NCI-H345 (cell line): ENCODE measurements at places on chromosomes 13 and 19.

- no peak for DNase-seq
Measured at GRCh38 chr13:94309997-94310855, 169.3 kb downstream of the DCT start.

DNA sequence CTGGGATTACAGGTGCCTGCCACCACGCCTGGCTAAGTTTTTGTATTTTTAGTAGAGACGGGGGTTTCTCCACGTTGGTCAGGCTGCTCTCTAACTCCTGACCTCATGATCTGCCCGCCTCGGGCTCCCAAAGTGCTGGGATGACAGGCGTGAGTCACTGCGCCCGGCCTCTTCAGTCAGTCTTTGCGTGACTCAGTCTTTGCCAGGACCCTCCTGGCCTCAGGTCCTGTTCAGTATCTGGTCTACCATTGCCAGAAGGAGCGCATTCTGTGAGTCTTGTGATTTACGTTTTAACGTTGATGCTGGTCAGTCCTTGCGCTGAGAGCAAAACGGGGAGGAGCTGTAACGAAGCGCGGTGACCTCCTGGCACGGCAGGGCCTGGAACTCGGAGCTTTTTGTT, 7.6 kb upstream of the HMG20B start:
- DNase-seq = no peak

- DNase-seq = no peak
Measured at GRCh38 chr13:114208134-114208533, 26.6 kb upstream of the CDC16 start.

DNA sequence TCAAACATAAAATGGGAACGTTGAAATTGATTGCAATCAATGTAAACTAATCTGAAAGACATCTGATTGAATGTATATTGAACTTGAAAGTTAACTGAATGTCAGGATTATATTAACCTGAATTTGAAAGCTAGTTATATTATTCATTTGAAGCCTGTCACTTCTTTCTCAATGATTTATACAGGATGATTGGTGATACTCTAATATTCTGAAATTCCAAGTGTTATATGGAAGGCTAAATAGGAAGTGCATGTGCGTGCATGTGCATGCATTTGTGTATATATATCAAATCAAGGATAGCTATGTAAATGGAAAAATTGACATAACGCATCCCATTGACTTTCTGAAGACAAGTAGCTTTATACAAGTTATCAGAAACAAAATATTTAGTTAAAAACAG, 143.3 kb downstream of the LMO7 start:
- no peak for DNase-seq

GRCh38 chr13:25165663-25166062, 6.4 kb downstream of the AMER2 start:
- no peak for DNase-seq

DNA sequence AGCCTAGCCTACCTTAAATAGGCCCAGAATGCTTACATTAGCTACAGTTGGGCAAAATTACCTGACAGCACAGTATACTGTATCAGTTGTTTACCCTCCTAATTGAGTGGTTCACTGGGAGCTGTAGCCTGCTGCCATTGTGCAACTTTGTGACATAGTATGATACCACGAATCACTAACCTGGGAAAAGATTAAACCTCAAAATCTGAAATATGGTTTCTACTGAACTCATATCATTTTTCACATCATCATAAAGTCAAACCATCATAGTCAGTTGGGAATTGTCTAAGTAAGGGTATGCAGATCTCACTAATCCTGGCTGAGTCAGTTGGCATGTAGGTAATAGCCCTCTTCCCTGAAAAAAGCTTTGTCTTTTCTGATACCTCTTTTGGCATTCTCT, 9.2 kb downstream of the PAN3 start:
- DNase-seq = no peak

DNA sequence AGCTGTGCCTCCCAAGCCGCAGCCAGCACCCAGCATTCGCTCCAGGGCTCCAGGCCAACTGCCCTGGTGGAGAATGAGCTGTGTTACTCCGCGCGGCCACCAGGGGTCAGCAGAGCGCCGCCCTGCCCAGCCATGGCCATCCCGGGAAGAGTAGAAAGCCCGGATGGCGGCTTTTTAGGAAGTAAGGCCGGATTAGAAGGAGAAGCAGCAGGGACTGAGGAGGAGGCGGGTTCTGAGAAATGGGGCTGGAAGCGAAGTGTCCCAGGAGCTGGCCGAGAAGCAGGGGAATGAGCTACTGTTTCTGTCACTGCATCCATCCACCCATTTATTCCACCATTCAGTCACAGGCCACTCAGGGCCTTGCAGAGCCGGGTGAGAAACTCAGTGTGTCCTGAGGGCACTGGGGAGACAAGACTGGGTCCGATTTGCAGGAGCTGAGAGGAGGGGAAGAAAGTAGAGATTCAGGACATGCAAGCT, 6.6 kb upstream of the NPAS1 start:
- peak; percentile 55 for DNase-seq

DNA sequence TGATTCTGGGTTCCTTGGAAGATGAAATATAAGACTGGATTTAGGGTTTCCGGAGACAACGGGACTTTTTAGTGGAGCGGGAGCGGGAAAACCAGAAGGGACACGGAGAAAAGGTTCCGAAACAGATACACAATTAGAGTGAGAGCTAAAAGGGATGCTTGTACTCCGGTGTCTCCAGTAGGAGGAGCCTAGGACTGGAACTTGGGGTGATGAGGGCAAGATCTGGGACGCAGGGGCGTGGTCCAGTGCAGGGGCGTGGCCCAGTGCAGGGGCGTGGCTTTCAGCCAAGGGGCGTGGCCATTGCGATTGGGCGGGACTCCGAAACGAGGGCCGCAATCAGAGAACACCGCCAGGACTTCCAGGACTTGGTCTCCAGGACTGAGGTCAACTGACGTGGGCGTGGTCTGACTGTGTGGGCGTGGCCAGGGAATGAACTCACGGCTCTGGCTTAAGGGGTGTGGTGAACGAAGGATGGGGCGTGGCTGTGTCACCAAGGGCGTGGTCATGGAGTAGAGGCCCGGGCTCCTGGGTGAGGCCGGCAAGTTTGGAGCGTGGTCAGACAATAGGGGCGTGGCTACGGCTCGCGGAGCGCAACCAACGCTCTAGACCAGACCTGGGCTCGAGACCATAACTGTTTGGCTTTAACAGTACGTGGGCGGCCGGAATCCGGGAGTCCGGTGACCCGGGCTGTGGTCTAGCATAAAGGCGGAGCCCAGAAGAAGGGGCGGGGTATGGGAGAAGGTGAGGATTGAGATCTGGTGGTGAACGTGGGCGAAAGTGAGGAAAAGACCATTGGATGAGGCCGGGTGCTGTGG, at the start of gene DKKL1:
Gene DKKL1 (plus strand): TSS at position 610 of the 815 bp plus-strand sequence. CDS start 122 bp downstream, at position 732.
- no peak for DNase-seq

DNA sequence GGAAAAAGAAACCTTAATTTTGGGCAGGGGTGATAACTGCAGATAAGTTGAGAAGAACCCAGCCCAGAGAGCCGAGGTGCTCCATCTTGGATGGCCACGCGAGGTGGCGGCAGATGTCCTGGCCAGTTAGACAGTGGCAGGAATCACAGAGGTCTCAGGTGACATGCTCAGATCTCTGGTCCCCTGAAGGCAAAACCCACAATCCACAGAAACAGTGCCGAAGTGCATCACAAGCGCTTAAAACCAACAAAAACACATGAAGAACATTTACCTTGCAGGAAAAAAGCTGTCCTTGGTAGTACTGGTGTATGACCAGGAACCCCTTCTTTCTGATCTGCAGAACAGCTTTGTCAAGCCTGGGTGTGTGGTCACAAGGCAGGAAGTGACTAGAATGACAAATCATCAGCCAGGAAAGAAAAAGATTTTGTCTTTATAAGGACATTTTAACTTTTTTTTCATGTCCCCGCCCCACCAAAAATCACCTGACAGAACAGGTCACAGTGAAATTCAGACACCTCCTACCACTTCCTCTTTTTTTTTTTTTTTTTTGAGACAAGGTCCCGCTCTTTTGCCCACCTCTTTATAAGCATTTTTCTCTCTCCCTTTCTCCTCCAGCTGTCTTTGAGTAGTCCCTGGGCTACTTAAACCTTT, at the start of gene LCP1:
Gene LCP1 (minus strand): TSS at position 338 of the 651 bp plus-strand sequence. CDS start 22,515 bp downstream, outside the sequence.
- DNase-seq = no peak

- DNase-seq = no peak
Measured at GRCh38 chr19:17109962-17110598, 34.5 kb downstream of the MYO9B start.

DNA sequence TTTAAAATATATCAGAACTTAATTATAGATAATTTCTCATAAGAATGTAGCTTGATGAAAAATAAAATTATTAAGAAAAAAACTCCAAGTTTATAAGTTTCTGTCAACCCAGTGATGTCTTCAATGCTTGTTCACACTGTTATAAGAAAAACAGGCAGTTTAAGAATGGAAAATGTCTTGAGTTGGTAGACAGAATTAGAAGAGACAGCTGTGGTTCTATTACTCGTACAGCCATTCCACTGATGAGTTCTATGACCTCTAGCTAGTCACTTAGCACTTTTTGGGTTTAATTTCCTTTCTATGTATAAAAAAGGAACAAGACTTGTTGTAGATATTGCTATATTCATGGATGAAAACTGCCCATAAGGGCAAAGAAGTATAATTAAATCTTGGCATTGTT, 1013.1 kb upstream of the ATXN8OS start:
- DNase-seq = no peak

DNA sequence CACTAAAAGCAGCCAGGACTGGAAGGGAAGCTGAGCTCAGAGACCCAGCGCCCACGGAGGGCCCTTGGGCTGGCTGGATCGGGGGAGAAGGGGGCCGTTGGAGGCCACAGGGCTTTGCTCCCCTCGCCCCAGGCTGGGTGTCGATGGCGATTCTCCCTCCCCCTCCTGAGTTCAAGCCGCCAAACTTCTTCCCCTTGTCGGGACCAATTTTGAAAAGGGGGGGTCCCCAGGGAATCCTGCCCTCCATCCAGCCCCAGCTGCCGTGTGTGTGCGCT, 61.2 kb downstream of the COLGALT1 start:
- no peak for DNase-seq

DNA sequence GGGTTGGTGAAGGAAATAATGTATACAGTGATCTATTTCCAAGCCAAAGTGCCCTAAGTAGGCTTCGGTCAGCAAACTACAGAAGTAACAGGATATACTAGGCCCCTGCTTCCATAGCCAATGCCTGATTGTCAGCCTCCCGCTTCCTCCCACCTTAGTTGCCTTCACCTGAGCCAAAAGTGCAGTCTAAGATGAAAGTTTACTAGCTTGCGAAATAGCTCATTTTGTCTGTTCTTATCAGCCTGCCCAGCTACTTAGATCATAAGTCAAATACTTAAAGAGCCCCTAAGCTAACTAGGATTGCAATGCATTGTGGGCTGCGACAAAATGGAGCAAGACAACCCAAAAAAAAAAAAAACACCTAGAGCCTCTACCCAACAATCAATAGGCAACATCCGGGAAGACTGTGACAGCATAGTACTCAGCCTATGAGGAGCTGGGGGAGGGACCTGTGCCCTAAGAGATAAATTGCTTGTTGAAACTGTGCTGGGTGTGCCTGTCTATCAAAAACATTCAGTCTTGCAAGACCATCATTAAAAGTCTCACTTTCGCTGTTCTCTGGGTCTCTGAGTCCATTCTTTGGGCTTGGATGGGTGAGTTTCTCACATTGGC, 454.7 kb upstream of the TSHZ3 start:
- DNase-seq = no peak

DNA sequence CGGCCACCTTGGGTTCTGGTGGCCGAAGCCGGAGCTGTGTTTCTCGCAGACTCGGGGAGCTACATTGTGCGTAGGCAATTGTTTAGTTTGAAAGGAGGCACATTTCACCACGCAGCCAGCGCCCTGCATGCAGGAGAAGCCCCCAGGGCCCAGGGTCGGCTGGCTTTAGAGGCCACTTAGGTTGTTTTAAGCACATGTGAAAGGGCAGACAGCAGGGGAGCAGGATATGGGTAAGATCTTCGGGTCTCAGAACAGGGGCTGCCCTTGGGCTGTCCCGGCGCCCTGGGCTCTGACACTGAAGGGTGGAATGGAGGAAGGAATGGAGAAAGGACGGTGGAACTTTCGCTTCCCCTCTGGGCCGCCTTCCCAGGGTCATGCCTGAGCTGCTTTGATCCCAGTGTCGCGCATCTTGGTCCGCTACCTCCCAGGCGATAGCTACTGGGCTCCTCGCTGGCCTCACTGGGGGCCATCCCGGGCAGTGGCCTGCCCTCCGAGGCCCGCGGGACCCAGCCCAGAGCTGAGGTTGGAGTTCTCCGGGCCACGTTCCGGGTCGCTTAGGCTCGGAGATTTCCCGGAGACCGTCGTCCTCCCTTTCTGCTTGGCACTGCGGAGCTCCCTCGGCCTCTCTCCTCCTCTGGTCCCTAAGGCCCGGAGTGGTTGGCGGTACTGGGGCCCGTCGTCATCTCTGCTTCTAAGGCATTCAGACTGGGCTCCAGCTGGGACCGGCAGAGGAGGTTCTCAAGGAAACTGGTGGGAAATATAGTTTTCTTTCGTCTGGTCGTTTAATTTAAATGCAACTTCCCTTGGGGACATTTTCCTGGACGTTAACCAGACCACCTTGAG, 4.3 kb upstream of the POU4F1 start:
- no peak for DNase-seq

GRCh38 chr13:98912846-98913245, 65.0 kb downstream of the DOCK9 start:
- DNase-seq = no peak

- no peak for DNase-seq
Measured at GRCh38 chr13:42686165-42686564, 95.2 kb upstream of the FAM216B start.

GRCh38 chr19:39838569-39838968, 4.6 kb upstream of the DYRK1B start:
- no peak for DNase-seq

GRCh38 chr19:46731007-46731501, 14.1 kb upstream of the PRKD2 start:
- DNase-seq = no peak

- DNase-seq = no peak
Measured at GRCh38 chr19:39670998-39671397, 15.3 kb downstream of the LGALS16 start.

- DNase-seq = no peak
Measured at GRCh38 chr13:109764045-109764444, 22.3 kb downstream of the IRS2 start.

GRCh38 chr13:47085346-47085745, 188.5 kb upstream of the HTR2A start:
- DNase-seq = no peak

GRCh38 chr13:78024996-78025395, 106.4 kb upstream of the EDNRB start:
- no peak for DNase-seq

- no peak for DNase-seq
Measured at GRCh38 chr13:27961227-27962085, 7.7 kb downstream of the CDX2 start.

DNA sequence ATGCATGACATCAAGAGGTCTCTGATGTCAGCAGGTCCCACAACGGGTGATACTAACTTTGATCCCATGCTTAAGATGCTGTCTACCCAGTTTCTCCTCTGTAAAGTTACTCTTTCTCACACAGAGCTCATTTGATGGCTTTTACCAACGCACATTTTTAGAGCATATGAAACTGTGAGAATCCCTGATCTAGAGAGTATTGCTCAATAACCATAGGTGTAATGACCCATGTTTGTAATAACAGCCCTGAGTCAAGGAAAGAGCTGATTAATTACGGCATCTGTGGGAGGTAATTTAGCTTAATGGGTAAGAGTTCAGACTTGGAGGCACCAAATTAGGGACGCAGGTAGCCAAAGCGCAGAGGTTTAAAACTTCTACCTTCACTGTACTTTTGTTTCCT, 18.0 kb upstream of the IZUMO2 start:
- no peak for DNase-seq

- no peak for DNase-seq
Measured at GRCh38 chr13:26442541-26442940, 114.9 kb upstream of the WASF3 start.
